ENCODE measurements at places on chromosomes 3 and 15.

DNA sequence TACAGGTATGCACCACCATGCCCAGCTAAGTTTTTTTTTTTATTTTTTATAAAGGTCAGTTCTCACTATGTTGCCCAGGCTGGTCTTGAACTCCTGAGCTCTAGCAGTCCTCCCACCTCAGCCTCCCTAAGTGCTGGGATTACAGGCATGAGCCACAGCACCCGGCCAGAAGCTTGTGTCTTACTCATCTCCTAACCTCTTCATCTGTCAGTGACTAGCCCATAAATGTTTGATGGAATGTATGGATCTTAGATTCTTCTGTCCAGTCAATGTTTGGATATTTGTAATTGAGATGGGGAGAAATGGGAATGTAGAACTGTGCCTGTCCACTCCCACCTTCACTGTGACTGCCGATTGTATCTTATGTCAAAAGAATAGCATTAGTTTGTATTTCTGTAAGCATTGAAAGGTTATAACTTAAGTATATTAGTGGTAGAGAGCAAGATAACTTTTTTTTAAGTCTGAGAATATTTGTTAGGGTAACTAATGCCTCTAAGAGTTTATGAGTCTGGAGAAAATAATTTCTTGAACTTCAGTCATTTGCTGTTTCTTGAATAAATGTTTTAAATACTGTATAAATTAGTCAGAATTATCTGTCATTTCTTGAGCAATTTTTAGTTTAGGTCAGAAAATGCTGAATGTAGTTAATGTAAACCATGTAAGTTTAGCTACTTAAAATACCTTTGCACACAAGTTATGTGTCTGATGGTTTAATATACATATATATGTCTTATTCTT is 215.3 kb upstream of the CGNL1 start:
- no peak for DNase-seq

DNA sequence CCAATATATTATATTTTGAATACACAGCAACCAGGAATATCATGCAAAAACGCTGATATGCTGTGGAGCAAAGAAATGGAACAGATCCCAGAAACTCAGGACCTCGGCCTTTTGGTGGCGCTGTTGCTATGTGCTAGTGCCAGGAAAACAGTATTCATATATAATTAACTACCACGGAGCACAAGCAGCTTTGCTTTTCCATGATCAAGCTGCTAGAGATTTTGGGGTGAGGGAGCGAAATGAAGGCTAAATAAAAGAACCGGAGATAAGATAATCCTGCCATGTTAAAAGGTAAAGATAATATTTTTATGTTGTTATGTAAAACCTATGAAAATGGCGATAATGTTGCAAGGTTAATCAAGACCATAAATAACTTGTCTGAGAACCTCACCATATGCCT is 157.7 kb upstream of the FAM3D start:
- no peak for DNase-seq

DNA sequence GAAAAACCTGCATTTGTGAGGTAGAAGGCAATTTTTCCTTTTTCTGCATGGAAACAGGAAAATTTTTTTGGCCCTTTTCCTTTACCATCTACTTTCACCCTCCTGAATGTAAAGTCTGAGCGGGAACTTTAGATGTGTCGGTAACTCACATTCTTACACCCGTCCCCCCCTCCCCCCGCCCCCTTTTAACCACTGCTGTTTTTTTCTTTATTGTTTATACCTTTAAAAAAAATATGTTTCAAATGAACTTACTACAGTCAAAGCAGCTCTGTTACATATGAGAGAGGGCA is 487 bp upstream of the HES1 start:
- DNase-seq: no peak

DNA sequence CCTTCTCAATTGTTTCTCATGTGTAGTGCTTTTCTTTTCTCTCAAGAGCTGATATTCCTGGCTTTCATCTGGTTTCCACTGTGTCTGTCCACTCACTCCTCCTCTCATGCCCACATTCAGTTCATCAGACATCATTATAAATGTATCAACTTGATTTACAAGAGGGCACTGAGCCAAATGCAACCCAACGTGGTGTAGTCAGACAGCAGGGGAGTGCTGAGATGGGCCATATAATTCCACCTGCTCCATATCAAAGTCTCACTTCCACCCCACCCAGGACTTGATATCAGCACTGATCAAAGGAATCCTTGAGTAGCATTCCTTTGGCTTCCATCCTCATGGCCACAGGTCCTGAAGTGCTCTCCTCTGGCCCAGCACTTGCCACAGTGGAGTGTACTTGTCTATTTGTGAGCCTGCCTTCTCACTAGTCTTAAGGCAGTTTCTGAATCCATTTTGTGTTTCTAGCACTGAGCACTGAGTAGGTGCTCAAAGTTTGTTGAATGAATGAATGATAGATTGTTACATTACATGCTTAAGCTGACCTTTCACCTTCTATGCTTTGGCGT is 252.8 kb downstream of the CLSTN2 start:
- DNase-seq: no peak

GRCh38 chr3:21795152-21795837 is 44.3 kb upstream of the ZNF385D start:
- no peak for DNase-seq

DNA sequence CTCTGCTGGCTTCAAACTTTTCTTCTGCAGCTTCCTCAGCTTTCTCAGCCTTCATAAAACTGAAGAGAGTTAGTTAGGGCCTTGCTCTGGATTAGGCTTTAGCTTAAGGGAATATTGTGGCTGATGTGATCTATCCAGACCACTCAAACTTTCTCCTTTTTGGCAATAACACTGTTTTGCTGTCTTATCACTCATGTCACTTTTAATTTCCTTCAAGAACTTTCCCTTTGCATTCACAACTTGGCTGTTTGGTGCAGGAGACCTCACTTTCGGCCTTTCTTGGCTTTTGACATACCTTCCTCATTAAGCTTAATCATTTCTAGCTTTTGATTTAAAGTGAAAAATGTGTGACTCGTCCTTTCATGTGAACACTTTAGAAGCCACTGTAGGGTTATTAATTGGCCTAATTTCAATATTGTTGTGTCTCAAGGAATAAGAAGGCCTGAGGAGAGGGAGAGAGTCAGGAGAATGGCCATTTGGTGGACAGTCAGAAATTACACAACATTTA is 60.7 kb downstream of the SLC24A1 start:
- DNase-seq: no peak

GRCh38 chr3:81764665-81765064 is 3.2 kb upstream of the GBE1 start:
- no peak for DNase-seq

DNA sequence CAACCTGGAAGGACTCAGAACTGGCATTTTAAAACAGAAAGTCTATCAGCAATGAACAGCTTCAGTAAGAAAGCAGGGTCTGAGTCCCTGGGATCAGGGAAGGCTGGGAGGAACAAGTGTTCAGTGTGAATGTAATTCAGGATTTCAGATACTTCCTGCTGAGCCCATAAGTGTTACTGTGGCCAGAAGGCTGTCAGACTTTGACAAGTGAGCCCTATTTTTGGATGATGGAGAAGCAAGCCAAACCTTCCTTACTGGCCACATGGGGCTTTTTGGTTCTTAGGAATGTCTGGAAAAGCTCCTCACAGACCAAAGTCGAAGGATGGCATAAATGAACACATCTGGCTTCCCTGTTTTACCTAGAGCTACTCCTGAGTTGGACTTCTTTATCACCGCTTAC is 157.2 kb downstream of the BBX start:
- DNase-seq: no peak

- DNase-seq: no peak
These were observed 28.6 kb downstream of the CLDN1 start for GRCh38 chr3:190293621-190294020.

DNA sequence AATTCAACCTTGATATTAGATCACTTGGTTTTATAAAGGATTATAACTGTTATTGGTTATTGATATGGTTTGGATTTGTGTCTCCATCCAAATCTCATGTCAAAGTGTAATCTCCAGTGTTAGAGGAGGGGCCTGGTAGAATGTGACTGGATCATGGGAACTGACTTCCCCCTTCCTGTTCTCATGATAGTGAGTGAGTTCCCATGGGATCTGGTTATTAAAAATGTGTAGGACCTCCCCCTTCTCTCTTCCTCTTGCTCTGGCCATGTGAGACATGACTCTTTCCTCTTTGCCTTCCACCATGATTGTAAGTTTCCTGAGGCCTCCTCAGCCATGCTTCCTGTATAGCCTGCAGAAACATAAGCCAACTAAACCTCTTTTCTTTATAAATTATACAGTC is 136.0 kb upstream of the UBE2E2 start:
- DNase-seq: no peak

DNA sequence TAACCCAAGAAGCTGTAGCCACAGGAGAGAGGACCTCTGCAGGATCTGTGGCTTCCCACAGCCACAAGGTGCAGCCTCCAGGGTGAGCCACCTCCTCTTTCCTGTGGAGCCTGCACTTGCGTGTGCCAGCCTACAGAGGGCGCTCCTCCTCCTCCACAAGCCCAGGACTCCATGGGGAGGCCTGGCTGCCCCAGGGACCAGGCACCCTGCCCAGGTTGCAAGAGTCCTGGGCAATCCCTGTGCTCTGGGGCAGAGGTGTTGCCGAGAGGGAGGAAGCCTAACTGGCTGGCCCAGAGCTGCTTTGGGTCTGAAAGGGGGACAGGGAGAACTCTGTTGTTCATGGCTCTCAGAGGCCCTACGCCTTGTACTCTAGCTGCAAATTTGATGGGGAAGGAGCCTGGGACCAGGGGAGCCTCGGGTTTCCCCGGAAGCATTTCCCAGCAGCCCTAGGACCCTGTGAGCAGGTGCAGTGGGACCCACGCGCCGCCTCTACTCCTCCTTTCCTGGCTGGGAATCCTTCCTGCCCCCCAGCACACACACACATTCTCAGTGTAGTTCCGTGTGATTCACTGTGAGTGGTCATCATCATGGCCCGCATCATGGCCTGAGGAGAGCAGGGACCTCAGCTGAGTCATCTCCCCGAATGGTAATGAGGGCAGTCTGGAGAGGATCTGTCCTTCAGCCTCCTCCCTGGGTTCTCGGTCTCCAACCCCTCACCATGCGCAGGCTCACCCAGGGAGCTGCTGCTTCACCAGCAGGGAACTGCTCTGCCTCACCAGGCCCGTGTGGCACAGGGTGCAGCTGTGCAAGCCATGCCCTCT is 24.3 kb downstream of the TBC1D21 start:
- peak; percentile 25 for DNase-seq

DNA sequence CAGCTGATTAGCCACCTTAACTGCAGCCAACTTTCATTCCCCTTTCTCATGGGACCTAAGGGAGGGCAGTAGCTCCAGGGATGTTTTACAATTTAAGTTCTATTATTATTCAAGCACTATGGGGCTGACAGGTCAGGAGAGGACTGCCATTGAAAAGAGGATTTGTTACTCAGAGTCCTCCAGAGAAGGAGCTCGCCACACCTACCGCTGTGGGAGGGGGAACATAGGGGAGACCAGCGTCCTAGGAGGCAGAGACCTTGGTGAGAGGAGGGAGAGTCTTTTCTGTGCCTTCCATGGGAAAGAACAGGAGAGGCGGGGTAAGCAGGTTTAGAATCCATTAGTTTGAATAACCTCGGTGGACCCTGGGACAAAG is 14.4 kb downstream of the ATP10A start:
- DNase-seq: no peak

- DNase-seq: no peak
These were observed 2.1 kb upstream of the PAQR9 start for GRCh38 chr3:142965581-142965980.

Data from activated T-helper 1 cell treated with anti-CD3 and anti-CD28 coated beads, Interleukin-2, amount 50 U/mL, for 16 hours (primary cell).